ENCODE measurements at places on chromosomes 2 and 18. TPM values are rescaled to one million over a fixed set of nuclear protein-coding genes. Genes with fewer than 3 reads are reported as not detected.

ALPP gene
- not detected for total RNA-seq

DNA sequence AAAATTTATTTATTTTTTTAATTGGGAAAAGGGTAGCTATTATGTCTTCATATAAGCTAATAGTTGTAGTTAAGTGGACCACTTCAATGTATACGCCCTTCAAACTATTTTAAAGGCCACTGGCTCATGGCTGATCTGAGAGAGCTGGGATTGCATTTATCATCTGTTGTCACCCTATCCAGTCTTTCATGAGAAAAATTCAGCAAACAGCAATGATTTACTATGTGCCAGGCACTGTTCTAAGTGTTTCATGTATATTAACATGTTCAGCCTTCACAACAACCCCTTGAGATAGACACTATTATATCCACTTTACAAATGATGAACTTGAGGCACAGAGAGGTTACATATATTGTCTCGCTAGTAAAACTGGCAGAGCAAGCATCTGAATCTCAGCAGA, 66.1 kb upstream of the ZNF397 start:
- DNase-seq, result no peak

GRCh38 chr18:78873926-78874500, 105.6 kb upstream of the SALL3 start:
- no peak for DNase-seq

- no peak for DNase-seq
Measured at GRCh38 chr2:218047536-218048225, 21.4 kb upstream of the RUFY4 start.

DNA sequence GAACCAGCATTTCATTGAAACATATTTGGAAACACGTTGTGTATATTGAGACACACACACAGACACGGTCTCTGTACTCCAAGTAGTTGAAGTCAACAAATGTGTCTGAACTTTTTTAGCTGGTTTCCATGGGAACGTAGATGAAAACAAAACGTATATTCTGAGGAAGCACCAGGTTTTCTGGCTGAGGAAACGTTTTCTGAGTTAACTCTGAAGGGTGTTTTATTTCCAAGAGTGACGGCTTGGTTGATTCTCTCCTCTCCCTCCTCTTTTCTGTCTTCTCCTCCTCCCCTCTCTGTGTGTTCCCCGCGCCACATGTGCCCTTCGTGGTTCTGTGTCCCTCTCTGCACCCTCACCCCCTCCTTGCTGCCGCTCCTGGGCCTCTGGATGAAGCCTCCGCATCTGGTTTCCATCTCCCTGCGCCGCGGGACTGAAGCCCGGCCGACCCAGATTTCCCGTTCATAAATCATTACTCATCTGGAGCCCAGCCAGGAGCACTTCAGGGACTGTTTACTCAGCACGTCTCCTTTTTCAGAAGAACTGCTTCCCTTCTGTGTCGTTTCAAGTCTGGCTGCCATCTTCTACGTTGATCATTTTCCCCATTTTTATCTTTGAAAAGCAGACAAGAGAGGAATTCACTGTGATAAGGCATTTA, 122.7 kb downstream of the COL6A3 start:
- DNase-seq, result peak; percentile 99

RETREG2 gene
- total RNA-seq, result 88.7 TPM

- no peak for DNase-seq
Measured at GRCh38 chr2:145740302-145740701, 1220.4 kb upstream of the ZEB2 start.

- no peak for DNase-seq
Measured at GRCh38 chr2:239612133-239612532, 211.3 kb upstream of the HDAC4 start.

DNA sequence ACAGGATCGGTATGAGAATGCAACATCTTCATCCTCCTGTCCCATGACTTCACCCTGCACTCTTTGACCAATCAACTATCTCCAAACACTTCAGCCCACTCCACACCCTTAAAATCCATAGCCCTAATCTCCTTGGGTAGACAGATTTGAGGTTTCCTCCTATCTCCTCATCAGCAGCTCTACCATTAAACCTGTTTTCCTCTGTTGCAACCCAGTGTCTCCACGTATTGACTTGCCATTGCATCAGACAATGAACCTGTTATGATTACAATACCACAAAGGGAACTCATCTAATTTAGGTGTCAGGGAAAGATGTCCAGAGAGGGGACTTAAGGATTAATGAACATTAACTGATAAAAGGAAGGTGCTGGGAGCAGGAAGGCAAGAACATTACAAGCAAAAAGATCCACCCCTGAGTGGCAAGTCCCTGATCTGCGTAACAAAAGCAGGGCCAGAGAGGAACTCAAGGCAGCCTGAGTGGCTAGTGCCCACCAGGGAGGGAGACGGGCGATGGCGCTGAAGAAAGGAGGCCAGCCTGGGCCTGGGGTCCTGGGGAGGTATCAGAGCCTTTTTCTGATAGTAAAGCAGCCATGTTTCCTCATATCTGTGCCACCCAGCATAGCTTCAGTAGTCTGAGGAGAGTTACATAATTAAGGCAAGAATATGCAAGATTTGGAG, 44.6 kb downstream of the AKAIN1 start:
- no peak for DNase-seq

DNA sequence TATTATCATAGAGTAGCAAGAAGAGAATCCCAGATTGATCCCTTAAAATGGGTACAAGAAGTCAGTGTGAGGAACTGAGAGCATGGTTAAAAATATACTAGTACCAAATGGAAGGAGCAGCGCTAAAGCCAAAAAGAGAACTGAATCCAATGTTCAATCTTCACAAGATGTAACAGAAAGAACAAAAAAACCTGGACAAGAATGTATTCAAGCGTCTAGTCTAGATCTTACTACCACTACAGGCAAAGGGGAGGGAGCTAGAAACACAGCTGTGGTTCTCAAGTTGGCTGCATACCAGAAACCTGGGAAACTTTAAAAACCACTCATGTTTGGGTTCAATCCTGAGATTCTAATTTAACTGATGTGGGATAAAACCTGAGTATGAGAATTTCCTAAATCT, 57.5 kb downstream of the PIAS2 start:
- DNase-seq, result peak; percentile 38

KCNF1 gene
- total RNA-seq, result 2.6 TPM

IL1R1 gene
- 110 TPM for total RNA-seq

- no peak for DNase-seq
Measured at GRCh38 chr2:204840504-204840903, 295.2 kb downstream of the PARD3B start.

All from fibroblast of lung (primary cell).